ENCODE measurements at places on chromosomes 6 and 20.

GRCh38 chr6:35895560-35895959 is 25.3 kb downstream of the SRPK1 start:
- no peak for DNase-seq

DNA sequence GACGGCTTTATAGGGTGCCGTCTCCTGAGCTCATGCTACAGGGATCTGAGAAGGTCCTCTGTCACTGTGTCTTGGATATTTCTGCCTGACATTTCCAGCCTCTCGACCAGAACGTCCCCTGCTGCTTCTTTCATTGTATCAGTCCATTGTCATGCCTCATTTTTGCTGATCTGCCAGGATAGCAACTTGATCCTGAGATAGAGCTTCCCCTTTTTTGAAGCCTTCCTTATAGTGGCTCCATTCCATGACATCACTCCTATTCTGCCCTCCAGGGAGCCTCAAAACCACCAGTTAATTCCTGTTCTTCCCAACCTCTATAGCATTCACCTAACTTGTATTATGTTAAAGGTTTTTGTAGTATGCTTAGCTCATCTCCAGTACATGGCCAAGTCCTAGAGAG is 431.8 kb upstream of the NOX3 start:
- DNase-seq: no peak

GRCh38 chr6:128763599-128764300 is 119.2 kb upstream of the LAMA2 start:
- no peak for DNase-seq

- no peak for DNase-seq
Measured at GRCh38 chr6:166546653-166547052, 39.8 kb downstream of the RAMACL start.

- no peak for DNase-seq
Measured at GRCh38 chr6:113805811-113806495, 51.2 kb upstream of the MARCKS start.

DNA sequence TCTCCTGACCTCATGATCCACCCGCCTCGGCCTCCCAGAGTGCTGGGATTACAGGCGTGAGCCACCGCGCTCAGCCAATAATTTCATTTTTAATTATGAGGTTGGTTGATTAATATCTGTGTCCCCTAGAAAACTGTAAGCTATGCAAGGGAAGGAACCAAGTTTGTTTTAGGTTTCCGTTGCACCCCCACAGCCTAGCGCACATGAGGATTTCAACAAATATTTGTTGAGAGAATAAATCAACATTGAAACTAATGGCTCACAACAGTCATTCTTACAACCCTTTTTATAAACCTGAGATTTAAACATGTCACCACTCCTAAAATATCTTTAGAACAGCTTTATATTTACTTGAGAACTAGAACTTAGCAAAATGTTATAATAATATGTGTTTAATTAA is 114.0 kb upstream of the CARMIL1 start:
- no peak for DNase-seq

- peak; percentile 21 for DNase-seq
Measured at GRCh38 chr6:139600919-139601475, 226.5 kb upstream of the CITED2 start.

- no peak for DNase-seq
Measured at GRCh38 chr6:5112066-5112799, 27.1 kb downstream of the PPP1R3G start.

DNA sequence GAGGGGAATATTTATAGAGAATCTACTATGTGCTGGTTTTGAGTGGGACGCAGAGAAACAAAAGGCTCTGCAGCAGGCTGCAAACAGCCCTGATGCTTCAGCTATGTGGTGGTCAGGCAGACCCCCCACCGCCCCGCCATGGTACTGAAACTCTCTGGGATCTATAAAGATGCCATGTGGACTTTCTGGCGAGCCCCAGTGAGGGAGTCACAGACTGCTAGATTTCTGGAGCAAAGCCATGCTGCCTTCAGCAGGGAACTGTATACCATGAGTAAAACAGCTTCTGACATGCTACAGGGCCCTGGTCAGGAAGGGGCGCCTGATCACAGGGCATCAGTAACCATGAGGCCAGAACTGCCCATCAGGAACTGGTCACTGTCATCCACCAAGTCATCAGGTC is 19.2 kb upstream of the BPIFB1 start:
- no peak for DNase-seq

DNA sequence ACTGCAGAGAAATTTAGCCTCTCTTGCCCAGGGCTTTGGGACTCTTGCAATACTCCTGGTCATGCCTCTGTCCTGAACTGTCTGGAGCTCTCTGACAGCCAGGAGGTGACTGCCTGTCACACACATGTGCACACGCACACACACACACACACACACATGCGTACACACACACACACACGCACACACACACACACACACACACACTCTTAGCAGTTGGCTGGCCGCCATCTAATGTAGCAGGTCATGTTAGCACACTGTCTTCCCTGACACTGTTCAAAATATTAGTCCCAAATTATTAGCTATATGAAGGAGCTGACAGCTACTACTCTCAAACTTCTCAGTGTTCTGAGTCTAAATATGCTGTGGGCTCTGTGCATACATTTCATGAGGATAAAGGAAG is 60.9 kb downstream of the IPCEF1 start:
- no peak for DNase-seq

DNA sequence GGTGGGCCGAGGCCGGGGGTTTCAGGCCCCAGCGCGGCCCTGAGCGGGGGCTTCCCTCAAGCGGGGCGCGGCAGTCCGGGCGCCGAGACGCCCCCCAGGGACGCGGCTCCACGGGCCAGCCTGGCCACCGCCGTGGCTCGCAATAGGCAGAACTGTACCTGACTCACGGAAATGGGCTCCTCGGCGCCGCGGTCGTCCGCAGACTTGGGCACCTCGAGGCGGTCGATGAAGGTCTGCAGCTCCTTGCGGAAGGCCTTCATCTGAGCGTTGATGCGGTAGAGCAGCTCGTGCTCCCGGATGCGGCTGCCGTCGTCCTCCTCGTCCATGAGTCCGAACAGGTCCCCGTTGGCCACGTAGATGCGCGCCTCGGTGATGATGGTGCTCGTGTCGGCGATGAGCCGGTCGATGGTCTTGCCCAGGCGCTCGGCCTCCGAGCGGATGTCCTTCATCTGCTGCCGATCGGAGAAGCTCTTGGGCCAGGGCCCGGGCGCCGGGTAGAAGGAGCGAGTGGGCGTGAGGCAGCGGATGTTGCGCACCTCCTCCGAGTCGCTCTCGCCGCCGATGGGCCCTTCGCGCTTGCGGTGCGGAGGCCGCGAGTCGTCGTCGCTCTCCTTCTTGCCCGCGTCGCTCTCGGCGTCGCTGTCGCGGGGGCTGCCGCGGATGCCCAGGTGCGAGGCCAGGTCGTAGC is 16.1 kb upstream of the KIAA0408 start:
- no peak for DNase-seq

All from MM.1S (cell line).